ENCODE measurements at places on chromosomes 7 and 10.

GRCh38 chr10:96556003-96556402 is 30.8 kb downstream of the TM9SF3 start:
- no peak for DNase-seq

- no peak for DNase-seq
These were observed 253.0 kb upstream of the GRB10 start for GRCh38 chr7:51035716-51036115.

GRCh38 chr7:110522061-110522760 is 568.7 kb upstream of the LRRN3 start:
- DNase-seq = no peak

DNA sequence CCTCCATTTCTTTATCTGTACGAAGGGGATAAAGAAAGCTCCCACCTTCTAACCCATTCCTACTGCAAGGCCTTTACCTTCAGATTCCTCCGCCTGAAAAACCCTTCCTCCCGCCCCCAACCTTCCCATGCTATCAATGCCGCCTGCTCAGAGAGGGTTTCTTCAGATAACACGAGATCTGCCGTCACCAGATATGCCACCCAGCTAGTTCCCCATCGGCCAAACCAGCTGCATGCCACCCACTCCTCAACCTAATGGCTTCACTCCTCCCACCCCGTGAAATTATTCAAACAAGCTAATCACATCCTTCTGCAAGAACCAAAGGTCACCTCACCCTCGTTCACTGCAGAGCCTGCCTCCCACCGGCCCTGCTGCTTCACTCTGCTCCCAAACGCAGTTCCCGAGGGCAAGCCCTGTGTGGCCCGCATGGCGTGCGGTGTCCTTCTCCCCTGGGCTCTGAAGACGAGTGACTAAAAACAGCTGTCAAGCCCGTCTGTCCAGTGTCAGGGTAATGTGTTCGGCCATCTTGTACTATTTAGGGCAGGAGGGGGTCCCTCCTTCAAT is 46.8 kb upstream of the TMEM213 start:
- no peak for DNase-seq

GRCh38 chr10:70780772-70781171 is 4.4 kb downstream of the TBATA start:
- DNase-seq = no peak

GRCh38 chr10:125344573-125345171 is 184.3 kb upstream of the CTBP2 start:
- no peak for DNase-seq

- no peak for DNase-seq
These were observed 207.8 kb downstream of the TFEC start for GRCh38 chr7:115822801-115823200.

All from activated CD4-positive, alpha-beta T cell treated with anti-CD3 and anti-CD28 coated beads, Interleukin-2, Interleukin-4, amounts not matched to agents 100 ng/mL and 50 ng/mL, durations not matched to agents 16 hours and 8 hours (primary cell).